ENCODE measurements at places on chromosomes 3 and 15.

- DNase-seq: no peak
Observed at GRCh38 chr3:66747696-66748095, 246.9 kb upstream of the LRIG1 start.

DNA sequence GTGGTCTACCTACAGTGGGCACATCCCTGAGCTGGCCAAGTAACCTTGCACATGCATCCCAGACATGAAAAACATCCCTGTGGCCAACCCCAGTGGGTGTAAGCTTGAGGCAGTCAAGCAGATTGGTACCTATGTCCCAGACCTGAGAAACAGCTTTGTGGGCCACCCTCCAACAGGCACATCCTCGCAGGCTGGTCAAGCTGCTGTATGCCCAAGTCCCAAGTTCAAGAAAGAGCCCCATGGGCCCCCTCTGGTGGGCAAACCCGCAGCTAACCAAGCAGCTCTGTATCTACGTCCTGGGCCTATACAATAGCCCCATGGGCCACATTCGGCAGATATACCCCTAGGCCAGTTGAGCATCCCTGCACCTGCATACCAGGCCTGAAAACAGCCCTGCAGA, 186.3 kb upstream of the GPR149 start:
- no peak for DNase-seq

GRCh38 chr15:31384568-31384967, 57.9 kb downstream of the KLF13 start:
- no peak for DNase-seq

DNA sequence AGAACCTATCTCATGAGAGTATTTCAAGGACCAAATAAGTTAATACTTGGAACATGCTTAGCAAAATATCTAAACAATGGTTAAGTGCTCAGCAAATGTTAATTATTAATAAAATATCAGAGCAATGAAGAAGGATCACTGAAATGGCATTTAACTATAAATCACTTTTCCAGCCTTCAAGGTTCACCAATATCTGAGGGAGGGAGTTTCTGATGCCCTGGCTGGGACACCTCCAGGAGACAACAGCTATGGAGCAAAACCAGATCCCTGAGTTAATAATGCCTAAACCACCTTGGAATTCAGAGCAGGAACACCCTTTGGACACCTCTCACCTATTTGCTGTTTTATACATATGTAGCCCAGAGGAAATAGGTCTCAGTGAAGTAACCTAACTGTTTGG, 6.4 kb upstream of the FAM174B start:
- no peak for DNase-seq

Data from CD8-positive, alpha-beta memory T cell (primary cell).